ENCODE measurements at places on chromosomes 5 and 9. TPM values are rescaled to one million over a fixed set of nuclear protein-coding genes. Genes with fewer than 3 reads are reported as not detected.

DNA sequence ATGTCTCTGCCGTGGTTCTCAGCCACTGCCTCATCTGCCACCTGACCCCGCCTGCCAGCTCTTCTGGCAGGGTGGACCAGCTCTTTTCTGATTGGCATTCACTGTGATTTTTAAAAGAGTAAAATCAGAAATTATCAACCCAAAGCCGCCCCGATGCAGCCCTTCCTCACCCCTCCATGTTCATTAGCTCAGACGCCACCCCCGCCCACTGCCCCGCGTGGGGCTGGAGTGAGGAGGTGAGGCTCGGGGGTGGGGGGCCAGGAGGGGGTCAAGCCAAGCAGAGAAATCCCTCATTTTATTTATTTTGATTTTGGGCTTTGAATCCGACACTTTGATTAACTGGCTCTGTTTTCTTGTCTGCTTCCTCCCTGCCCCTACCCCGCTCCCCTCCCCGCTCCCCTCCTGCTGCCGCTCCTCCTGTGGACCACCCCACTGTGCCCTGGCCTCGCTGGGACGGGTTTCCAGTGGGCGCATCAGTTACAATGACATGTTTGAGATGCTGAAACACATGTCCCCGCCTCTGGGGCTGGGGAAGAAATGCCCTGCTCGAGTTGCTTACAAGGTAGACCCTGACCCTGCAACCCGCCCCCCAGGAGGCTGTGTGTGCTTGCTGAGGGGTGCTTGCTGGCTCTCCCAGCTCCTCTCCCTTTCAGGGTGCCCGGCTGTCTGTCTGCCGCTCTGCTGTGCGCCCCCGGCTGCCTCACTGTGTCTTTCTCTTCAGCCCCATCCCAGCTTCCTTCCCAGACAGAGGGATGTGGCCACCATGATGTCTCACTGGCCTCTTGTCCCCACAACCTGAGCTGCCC lies 224.9 kb downstream of the CACNA1B start:
- DNase-seq = no peak

GRCh38 chr5:10853154-10853553 lies 92.1 kb upstream of the DAP start:
- no peak for DNase-seq

DNA sequence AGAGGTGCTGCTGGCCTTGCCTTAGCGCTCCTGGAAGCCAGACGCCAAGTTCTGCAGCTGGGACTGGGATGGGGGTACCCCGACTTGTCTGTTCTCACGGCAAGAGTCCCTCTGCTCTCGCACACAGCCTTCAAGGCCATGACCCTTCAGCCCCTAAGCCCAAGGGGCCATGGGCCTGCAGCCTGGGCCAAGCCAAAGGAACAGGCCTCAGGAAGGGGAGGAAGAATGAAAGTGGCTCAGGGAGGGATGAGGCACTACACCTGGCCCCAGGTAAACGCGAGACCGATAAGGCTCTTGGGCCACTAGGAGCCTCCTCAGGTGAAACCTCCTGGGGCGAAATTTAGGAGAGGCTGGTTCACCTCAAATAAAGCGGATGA lies 3.9 kb downstream of the EBF1 start:
- no peak for DNase-seq

DNA sequence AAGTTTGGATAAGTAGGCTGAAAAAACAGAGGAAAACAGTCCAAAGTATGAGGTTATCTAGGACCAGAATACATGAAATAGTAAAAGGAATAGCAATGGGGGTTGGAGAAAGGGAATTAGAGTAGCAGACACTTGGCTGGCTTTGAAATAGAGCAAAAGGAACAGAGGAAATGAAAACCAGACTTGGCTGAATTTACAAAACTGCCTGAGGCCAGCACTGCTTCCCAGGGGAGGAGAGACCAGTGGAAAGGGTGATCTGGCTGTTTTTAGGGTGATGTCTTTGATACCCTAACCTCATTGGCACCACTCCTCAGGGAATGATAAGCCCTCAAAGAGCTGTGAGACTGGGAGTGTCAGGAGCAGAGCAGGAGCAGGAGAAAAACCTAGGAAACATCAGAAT lies 413.4 kb upstream of the SLC30A5 start:
- DNase-seq = no peak

DNA sequence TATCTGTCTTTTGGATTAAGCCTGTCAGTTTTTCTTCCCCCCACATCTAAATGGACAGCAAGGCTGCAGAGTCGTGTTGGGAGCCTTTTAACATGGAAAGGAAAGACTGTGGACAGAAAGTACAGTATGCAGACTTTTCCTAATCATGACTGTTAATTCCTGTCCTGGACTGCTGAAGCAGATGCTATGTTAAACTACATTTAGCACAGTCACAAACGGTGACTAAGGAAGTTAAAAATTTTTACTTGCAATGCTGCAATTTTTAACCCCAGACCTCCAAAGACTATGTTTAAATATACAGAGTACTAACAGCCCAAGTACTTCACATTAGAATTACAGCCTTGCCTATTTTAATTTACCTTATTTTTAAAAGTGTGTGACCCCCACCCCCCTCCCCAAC lies 51.8 kb downstream of the ELAVL2 start:
- no peak for DNase-seq

GRCh38 chr9:109922617-109923470 lies 142.8 kb downstream of the PALM2AKAP2 start:
- no peak for DNase-seq

DNA sequence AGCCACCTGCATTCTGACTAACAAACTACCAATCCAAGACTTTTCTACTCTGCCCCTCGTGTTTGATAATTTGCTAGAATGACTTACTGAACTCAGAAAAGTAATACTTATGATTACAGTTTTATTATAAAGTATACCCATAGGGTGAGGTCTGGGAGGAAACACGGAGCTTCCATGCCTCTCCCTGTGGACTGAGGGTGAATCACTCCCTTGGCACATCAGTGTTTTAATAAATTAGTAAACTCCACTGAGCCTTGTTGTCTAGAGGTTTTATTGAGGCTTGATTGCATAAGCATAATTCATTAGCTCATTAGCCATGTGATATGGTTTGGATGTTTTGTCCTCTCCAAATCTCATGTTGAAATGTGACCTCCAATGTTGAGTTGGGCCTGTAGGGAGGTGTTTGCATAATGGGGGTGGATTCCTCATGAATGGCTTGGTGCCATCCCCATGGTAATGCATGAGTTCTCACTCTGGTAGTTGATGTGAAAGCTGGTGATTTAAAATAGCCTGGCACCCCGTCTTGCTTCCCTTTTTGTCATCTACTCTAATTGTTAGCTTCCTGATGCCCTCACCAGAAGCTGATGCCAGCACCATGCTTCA lies 233.6 kb upstream of the TRPC7 start:
- DNase-seq = no peak

DNA sequence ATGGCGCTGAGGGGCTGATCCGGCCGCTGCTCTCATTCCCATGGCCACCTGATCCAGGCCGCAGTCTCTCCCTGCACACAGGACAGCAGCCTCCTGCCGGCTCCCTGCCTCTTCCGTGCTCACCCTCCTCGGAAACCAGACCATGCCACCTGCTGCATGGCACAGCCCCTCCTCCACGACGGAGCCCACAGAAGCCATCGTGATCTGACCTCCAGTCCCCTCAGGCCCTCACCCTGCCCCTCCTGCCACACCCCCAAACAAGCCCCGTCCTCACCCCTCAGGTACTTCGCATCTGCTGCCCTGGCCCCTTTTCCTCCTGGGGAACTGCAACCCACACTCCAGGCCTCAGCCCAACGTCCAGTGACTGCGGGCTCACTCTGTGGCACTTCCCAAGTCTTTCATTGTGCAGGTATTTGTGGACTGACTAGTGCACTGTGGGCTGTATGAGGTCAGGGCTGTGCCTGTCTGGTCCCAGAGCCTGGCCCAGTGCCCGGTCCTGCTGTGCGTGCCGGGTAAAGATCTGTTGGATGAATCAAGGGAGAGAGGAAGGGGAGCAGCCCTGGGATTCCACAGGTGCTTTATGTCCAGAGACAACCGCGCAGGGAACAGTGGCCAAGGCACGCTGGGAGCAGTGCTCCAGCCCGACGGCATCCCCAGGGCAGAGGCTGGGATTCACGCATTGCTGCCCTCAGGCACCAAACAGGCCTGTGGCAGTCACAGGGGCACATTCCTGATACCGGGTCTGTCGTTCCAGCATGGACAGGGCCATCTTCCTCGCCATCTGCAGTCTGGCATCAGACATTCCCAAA lies 86.1 kb downstream of the ADAMTS2 start:
- DNase-seq = no peak

Gene FOXD4
- polyA plus RNA-seq = not detected

Gene SDHA
- polyA plus RNA-seq = 145 TPM

Gene ESM1
- polyA plus RNA-seq = not detected

Gene CTNND2
- polyA plus RNA-seq = not detected

Gene GAPT
- 382 TPM for polyA plus RNA-seq

Measured in naive B cell (primary cell).